ENCODE measurements at places on chromosomes 12 and 14. TPM values are rescaled to one million over a fixed set of nuclear protein-coding genes. Genes with fewer than 3 reads are reported as not detected.

Gene TSHR
- total RNA-seq: not detected

Gene LPAR5
- not detected for total RNA-seq

Gene OTOGL
- total RNA-seq: not detected

Gene PAWR
- total RNA-seq: 142 TPM

Gene NCKAP5L
- 17.3 TPM for total RNA-seq

GRCh38 chr12:88665071-88665470 lies 84.8 kb upstream of the KITLG start:
- DNase-seq: no peak

DNA sequence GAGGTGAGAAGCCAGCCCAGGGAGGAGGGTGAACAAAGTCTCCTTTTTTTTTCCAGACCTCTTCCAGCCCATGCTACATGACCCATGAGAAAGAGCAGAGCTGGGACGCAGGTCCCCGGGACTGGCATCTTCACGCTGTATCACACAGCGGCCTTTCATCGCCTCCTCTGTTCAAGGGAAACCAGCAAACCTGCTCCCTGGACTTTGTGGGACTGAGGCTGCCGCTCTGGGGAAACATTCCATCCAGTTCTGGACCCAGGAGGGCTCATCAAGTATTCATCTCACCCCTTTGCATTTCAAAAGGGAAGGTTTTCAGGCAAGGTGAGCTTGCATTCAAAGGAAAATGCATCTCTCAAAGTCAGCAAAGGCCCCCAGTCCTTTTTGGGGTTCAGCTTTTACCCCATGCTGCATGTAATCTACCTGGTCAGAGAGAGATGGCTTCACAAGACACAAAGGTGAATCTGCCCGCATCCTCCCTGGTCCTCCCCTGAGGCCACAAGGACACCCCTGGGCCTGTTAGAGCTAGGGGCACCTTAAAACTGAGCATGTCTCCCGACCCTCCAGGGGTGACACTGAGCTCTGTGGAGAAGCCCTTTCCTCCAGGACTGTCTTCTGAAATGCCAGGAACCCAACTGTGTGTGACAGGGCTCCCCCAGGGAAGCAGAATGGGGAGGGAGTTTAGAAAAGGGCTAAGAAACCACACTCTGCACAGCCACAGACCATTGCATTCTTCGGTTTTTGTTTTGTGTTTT lies 21.2 kb upstream of the MEG3 start:
- DNase-seq: no peak

DNA sequence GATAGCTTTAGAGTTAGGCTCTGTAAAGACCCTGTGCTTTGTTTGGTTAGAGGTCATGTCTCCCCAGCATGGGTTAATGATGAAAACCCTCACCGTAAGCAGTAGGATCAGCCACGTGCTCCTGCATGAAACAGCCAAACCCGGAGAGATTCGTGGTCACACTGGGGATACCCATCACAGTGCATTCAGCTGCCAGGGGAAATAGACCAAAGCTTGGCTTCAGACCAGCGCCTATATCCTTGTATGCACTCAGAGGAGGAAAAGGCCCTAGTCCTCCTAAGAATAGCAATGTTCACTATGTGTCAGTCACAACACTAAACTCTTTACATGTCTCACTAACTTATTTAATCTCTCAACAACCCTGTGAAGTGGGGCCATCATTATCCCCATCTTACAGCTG lies 16.3 kb downstream of the SPX start:
- no peak for DNase-seq

DNA sequence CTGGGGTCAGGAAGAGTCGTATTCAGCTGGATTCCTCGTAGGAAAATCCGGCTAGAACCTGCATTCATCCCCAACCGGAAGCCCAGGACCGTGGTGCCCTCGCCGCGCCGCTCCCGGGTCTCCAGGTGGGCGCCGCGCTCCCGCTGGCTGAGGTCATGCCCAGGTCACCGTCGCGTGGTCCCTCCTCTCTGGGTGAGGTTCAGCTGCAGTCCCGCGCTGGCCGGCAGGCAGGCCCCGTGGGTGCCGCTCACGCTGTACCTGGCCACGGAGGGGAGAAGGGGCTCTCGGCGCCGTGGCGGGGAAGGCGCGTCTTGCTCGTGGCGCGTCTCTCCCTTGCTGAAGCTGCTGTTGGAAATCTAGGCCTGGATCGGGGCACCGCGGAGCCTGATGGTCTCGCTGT lies 44.5 kb downstream of the LRTM2 start:
- DNase-seq: no peak

Gene IFI27L2
- 13.2 TPM for total RNA-seq

DNA sequence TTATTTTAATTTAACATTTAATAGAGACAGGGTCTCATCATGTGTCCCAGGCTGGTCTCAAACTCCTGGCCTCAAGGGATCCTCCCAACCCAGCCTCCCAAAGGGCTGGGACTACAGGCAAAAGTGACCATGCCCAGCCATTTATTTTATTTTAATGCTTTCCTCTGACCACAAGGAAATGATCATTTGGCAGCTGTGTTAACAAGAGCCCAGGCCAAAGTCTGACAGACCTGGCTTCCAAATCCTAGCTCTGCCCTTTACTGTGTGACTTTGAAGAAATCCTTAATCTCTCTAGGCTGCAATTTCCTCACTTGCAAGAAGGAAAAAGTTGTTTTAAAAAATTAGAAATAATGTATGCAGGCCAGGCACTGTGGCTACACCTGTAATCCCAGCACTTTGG lies 16.7 kb upstream of the GCH1 start:
- DNase-seq: no peak

Gene OVCH1
- not detected for total RNA-seq

DNA sequence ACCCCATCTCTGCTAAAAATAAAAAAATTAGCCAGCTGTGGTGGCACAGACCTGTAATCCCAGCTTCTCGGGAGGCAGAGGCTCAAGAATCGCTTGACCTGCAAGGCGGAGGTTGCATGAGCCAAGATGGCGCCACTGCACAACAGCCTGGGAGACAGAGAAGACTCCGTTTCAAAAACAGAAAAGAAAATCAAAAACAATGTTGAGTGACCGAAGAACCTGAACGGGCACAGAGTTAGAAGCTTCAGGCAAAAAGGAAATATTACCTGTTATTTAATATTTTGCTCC lies 3.5 kb downstream of the GLT1D1 start:
- no peak for DNase-seq

- DNase-seq: no peak
These were observed 155.1 kb downstream of the CALM1 start for GRCh38 chr14:90551733-90552464.
